ENCODE measurements at places on chromosomes 13 and 19.
A peak's percentile ranks its signal among the peaks of the same experiment; 100 is the strongest.

GRCh38 chr19:2049741-2050348 lies 1.2 kb downstream of the MKNK2 start:
- peak overlapping the region; percentile 73 for H3K27ac ChIP-seq
- H3K27me3 ChIP-seq, result no peaks in the 10 kb centered on the region
- H3K36me3 ChIP-seq, result peaks cover 45% of the 10 kb centered on the region
- DNase-seq, result no peak
- peaks cover 38% of the 10 kb centered on the region for H3K4me1 ChIP-seq
- H3K4me3 ChIP-seq, result peak overlapping the region; percentile 85

GRCh38 chr19:4744451-4745174 lies 21.0 kb upstream of the DPP9 start:
- peaks cover 45% of the 10 kb centered on the region for H3K27me3 ChIP-seq
- no peaks in the 10 kb centered on the region for H3K4me1 ChIP-seq
- H3K4me3 ChIP-seq, result no peak overlapping the region
- DNase-seq, result no peak
- H3K36me3 ChIP-seq, result no peaks in the 10 kb centered on the region
- no peak overlapping the region for H3K27ac ChIP-seq

GRCh38 chr19:4390567-4391305 lies 9.6 kb downstream of the SH3GL1 start:
- no peaks in the 10 kb centered on the region for H3K27me3 ChIP-seq
- DNase-seq, result no peak
- H3K4me3 ChIP-seq, result peak overlapping the region; percentile 33
- H3K36me3 ChIP-seq, result peaks cover 16% of the 10 kb centered on the region
- peaks cover 32% of the 10 kb centered on the region for H3K4me1 ChIP-seq

DNA sequence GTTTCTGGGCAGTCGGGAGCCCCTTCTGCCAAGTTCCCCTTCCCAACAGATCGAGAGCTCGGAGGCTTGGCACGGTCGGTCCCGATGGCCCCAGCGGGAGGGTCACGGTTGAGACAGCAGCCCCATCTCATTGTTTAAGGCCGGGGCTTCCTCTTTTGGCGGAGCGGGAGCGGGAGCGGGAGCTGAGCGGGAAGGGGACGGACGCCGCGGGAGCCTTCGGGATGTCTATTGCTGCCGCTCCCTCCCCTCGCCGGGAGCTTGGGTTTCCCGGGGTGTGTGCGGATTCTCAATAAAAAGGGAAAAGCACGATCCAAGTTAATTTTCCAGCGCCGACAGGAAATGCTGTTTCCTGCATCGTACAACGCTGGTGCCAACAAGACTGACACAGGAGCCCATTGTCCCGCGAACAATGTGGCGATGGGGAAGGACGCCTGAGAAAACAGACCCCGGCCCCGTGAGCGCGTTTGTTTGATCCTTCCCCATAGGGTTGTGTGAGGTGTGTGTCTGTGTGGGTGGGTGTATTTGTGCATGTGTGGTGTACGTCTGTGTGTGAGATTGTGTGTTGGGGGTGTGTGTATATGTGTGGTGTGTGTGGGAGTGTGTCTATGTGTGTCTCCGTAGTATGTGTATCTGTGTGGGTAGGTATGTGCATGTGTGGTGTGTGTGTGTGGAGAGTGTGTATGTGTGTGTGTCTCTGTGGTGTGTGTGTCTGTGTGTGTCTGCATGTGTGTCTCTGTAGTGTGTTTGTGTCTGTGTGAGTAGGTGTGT lies 36.3 kb upstream of the FLT1 start:
- H3K4me1 ChIP-seq, result no peaks in the 10 kb centered on the region
- H3K27me3 ChIP-seq, result peaks cover 30% of the 10 kb centered on the region
- no peak overlapping the region for H3K27ac ChIP-seq
- no peaks in the 10 kb centered on the region for H3K36me3 ChIP-seq

DNA sequence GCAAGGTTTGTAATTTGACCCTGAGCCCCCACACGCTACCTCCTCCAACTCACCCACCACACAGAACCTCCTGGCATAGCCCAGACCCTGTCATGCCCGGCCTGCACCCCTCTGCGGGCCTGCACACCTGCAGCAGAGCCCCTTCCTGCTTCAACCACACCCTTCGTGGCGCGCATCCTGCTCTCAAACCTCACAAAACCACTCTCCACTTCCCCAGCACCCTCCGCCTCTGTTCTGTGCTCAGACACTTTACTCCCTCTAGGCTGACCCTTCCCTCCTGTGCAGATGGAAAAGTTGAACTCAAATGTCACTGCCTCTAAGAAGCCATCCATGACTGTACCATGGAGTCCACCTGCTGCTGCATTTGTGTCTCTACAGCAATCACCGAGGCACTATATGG lies 28.5 kb downstream of the FAAP24 start:
- H3K36me3 ChIP-seq, result no peaks in the 10 kb centered on the region
- H3K27ac ChIP-seq, result peak overlapping the region; percentile 9
- no peak for DNase-seq
- peaks cover 18% of the 10 kb centered on the region for H3K27me3 ChIP-seq
